Activated CD4-positive, alpha-beta T cell treated with anti-CD3 and anti-CD28 coated beads, Interleukin-2, amount 50 U/mL, for 48 hours (primary cell): ENCODE measurements at places on chromosomes 7 and 10.

DNA sequence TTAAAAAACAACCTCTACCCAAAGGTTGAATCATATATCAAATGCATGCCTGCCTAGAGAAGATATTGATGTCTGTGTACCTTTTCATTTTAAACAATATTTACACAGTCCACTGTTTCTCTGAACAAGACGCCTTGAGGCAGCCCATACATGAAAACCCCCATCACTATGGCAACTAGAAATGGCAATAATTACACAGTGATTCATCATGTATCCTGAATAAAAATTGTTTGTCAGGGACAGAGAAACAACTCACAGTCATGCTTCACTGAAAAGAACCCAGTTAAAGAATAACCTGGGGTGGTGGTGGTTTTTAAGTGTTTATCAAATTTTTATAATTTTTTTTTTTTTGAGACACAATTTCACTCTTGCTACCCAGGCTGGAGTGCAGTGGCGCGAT, 19.7 kb downstream of the DNAJC12 start:
- no peak for DNase-seq

DNA sequence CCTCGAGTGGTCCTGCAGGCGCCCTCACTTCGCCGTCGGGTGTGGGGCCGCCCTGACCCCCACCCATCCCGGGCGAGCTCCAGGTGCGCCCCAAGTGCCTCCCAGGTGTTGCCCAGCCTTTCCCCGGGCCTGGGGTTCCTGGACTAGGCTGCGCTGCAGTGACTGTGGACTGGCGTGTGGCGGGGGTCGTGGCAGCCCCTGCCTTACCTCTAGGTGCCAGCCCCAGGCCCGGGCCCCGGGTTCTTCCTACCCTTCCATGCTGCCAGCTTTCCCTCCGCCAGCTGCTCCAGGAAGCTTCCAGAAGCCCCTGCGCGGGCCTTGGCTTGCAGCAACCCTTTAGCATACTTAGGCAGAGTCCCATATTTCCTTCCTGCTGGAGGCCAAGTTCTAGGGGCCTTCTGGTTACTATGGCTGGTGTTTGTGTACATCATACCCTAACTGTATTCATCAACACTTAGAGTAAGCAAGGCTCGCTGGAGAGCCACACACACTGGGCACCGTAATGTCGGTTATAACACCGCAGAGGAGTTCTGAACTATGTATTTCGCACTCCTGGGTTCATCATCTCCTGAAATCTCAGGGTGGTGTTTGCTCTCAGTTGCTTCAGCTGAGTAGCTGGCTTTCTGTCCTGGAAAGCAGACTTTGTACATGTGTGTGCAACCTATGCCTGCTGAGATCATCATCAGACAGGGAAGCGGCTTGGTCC, 471 bp downstream of the MGMT start:
- DNase-seq = peak; percentile 7

DNA sequence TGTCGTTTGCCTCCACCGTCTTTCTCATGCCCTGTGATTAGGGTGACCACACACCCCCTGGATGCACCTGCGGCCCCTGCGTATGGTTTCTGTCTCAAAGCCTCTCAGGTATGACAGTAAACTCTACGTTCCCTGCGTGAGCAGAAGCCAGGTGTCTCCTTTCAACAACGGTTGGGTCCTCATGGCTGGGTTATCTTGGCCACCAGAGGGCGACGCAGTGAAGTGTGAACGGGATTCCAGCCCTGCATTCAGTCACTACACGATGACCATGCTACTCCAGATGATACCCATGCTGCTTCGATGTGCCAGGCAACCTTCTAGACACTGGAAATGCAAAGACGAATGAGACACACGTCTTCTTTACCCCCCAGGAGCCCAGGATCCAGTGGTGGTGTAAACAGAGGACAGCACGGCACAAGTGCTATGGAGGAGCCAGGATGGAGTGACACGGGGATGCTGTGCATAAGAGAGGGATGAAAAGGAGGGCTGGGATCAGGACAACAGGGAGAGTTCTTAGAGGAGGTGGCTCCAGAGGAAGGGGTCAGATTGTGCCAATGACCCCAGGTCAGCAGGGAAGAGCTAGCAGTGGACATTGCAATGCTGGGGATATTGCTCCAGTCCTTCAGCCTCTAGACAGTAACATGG, 228.1 kb upstream of the PFKP start:
- peak; percentile 46 for DNase-seq

- no peak for DNase-seq
These were observed 29.7 kb downstream of the OGDH start for GRCh38 chr7:44636041-44636584.

- no peak for DNase-seq
These were observed 8.5 kb downstream of the PTF1A start for GRCh38 chr10:23200586-23200985.

DNA sequence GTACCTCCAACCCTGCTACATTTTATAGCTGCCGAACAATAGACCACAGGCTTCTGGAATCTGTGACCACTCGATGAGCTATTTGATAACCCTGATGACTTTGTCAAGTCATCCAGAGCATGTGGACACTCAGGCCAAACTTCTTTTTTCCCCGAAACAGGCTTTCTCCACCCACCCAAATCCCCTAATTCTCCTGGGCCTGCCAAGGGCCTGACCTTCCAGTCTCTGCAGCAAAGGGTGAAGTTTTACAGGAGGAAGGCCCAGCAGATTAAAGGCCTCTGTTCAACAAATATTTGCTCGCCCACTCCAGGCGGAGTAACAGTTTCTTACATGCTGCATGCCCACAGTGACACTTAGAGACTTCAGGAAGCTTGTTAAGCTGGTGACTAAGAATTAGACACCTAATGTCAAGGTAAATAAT, 2.0 kb downstream of the JCAD start:
- DNase-seq = no peak

DNA sequence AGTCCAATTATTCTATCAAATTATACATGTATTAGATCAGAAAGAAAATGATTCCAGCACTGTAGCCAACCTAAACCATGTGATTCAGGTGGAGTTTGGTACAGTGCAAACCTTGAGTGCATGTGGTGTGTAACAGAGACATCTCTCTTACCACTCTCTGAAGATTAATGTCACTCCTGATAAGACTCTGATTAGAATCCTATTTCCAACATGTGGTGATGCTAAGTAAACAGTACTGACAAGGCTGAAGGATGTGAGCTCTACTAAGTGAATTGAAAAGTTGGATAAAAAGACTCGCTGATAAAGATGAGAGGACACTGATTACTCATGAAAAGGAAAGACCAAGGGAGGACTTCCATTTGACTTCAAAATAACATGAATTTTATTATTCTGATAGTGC, 232.0 kb downstream of the SDK1 start:
- DNase-seq = no peak

- no peak for DNase-seq
These were observed 262.5 kb downstream of the TCERG1L start for GRCh38 chr10:131049016-131049415.

GRCh38 chr10:59770689-59771088, 17.4 kb upstream of the MRLN start:
- no peak for DNase-seq

DNA sequence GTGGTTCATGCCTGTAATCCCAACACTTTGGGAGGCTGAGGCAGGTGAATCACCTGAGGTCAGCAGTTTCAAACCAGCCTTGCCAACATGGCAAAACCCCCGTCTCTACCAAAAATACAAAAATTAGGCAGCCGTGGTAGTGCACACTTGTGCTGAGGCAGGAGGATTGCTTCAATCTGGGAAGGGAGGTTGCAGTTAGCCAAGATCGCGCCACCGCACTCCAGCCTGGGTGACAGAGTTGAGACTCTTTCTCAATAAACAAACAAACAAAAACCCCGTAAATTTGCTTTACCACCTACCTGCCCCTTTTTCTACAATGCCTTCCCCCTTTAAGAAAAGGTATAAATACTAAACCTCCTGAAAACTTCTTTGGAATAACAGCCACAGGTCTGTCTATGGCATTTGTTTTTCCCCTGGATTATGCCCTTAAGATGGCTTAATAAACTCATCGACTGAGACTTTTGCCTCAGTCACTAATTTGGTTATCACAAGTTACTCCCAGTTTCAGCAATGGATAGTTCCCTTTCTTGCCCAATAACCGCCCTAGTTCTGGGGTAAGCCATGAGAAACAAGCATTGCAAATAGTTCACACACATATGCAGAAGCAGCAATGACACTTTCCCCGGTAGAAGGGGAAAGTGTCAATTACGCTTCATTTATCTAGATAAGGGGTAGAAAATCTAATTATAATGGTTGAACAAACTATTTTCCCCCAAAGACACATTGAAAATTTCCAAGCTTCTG, 52.8 kb upstream of the SVIL start:
- DNase-seq = no peak

DNA sequence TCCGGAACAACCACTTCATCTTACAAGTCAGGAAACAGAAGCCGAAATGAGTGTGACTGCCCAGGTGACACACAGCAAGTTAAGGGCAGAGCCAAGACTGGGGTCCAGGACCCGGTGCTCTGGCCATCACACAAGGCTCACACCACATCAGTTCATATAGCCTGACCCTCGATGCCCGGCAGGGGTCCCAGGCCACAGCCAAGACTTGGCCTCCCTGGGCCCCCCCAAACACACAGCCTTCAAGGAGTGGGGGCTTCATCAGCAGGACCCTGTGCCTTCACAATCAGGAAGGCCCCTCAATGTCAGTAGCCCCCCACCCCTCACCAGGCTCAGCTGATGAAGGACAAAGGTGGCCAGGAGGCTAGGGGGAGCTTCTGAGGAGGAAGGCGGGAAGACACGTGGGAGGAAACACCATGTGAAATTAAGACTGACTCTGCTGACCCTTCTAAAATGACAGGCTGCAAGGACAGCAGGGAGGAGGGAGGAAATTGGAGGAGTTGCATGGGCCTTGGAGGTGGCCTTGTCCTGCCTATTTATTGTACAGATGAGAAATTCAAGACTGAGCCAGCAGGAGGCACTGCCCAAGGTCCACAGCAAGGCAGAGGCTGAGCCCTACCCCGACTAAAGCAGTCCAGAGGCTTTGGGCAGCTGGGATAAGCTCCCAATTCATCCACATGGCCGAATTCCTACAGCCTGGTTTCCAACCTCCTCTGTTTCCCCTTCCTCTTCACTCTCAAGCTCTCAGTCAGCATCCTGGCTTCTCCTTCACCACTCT, 216.1 kb upstream of the ZMIZ1 start:
- DNase-seq = peak; percentile 14

DNA sequence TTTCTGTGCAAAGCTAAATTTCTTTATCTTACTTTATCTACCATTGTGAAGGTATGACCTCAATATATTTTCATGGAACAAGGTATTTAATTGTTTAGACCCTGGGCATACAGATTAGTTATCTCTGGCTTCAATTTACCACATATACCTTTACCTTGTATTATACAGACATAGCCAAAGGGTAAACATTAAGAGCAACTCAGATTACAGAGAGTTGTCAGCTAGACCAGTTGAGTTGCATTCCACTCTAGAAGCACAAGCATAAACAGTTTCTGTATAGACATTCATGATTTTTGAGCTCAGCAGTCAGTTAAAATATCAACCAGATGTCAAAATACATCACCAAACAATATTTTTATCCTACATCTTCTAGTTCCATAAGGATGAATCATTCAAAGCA, 857.3 kb upstream of the ZWINT start:
- no peak for DNase-seq

DNA sequence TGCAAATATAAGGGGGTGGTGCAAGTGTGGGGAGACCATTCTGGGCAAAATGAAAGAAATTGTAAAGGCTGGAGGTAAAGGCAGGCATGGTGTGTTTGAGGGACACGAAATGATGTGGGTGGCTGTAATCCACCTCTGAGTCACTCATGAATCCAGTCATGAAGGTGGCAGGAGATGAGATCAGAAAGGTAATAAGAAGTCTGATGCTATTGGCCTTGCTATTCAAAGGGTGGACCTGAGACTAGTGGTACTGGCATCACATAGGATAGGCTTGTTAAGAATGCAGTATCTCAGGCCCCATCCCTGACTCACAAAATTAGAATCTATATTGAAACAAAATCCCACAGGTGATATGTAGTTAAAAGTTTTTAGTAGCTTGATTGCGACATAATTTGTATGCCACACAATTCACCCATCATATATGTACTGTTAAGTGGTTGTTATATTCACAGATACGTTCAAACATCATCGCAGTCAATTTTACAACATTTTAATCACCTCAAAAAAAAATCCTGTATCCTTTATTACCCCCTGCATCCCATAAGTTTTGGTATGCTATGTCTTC, 85.6 kb downstream of the ST8SIA6 start:
- DNase-seq = no peak

DNA sequence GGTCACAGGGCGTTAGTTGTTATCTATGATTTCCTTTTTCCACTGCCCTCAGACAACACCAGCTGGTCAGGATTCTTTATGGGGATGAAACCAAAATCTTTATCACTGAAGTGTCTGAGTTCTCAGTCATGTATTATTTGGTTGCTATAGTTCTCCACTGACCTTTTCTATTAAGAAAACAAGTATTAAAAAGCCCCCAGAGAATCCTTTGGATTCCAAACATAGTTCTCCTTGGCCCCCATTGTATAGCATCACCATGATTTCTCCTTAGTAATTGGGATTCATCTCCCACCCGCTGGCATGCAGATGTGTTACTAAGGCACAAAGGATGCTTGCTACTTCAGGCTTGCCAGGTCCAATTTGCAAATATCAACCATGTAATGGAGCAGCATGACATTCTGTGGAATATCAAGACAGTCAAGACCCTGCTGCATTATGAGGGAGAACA, 94.3 kb downstream of the IQUB start:
- no peak for DNase-seq

GRCh38 chr7:26011039-26011696, 140.8 kb upstream of the NFE2L3 start:
- DNase-seq = no peak

DNA sequence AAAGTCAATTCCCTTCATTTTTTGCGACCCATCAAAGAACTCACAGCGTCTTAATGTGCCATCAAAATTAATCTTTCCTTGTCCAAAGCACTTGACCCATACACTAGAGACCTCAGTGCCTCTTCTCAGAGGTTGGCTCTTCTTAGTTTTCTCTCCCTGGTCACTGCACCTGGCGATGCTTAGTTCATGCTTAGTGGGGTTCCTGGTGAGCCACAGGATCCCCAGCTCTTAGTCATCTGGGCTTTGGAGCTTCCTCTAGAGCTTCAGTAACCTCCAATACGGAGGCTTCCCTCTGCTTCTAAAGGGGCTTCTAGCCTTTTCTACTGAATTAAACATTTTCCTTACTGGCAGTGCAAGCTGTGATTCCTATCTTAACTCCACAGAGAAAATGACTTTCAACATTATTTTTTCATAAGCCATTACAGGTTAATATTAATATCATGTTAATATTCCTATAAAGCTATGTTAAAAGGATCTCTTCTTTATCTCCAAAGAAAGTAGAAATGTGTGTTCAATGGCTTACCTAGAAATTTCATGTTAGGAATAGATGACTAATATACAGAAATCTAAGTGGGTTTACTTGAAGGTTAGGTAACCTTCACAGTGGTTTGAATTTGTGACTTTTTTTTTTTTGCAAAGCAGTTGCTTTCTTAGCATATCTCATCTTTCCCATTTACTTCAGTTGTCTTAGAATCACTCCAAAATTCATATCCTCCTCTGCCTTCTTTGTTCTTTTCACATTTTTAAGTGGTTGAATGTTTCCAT, 295.2 kb downstream of the CAMK1D start:
- DNase-seq = no peak

GRCh38 chr10:131944976-131945695, 36.6 kb downstream of the BNIP3 start:
- no peak for DNase-seq
